Kidney (tissue), 22 donors: ENCODE measurements at places on chromosomes 12 and 14. TPM values are rescaled to one million over a fixed set of nuclear protein-coding genes. Genes with fewer than 3 reads are reported as not detected.

DNA sequence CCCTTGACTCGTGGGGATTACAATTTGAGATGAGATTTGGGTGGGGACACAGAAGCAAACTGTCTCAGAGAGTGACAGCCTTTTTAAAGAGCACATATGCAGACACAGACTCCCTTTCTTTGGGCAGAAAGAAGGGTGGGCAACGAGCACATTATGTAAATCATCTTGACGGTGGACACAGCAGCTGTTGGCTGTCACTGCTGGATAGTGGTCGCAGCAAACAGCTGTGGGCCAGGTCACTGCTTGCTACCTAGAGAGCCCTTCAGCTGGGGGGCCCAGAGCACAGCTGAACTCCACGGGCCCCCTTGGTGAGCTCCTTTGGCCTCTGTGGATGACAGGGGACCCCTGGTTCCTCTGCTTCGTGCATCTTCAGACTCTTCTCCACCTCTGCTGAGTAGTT lies 23.1 kb downstream of the PPP2R5C start:
- DNase-seq = no peak

DNA sequence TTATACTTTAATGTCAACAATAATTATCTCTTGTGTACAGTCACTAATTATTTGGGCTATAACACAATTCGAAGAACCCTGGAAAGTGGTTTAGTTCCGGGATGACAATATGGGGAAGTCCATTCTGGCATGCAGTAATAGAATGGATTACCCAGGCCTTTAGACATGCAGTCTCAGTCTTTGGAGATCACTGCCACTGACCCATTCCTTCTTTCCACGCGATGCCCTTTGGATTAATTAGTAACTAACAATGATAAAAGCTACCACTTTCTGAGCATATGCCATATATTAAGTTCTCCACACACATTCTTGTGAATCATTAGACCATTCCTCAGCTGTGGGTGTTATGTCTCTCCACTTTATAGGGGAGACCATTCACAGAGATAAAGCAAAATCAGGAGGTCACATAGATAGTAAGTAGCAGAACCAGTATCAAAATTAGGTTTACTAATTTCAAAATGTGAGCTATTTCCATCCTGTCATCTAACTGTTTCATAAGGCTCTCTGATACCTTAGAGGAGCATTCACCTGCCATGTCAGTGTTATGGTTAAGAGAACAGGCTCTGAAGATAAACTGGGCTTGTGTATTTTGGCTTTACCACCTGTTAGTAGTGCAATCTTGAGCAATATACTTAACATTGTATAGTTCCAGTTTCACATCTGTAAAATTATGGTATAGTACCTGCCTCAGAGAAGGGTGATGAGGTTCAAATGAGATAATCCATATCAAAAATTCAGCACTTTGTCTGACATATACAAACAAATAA lies 27.2 kb upstream of the KCNJ8 start:
- no peak for DNase-seq

DNA sequence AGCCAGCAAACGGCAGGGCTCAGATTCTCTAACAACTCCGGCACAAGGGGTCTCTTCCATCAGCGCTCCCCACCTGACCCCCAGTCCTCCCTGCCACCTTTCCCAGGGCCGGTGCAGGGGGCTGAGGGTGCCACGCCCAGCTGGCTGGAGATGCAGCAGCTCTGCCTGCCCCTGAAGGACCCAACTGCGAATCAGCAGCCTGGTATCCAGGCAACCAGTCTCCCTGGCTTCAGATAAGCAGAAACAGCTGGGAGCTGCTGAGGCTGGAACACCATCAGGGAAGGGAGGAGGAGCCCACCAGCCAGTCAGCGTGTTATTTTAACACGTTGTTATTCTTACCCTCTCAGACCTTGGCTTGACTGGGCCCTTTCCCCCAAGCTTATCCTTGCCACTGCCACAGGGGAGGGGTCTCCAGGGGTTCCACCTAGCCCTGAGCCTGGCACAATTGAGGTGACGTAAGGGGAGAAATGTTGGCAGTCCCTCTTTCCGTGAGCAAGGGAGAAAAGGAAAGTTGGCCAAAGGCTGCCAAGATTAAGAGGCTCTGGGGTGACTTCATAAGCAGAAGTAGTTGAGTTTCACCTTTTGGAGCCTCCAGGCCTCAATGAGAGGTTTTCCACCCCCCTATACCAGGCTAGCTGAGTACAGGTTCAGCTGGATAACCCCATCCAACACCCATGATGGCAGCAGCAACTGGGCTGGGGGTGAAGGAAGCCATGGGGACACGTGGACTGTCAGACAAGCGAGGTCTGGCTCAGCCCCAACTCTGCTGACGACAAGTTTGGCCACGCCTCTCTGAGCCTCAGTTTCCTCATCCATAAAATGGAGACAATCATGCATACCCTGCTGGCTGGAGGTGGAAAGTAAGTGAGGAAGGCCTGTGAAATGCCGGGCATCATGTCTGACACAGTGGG lies 91.1 kb downstream of the IRF2BPL start:
- peak; percentile 86 for DNase-seq

DNA sequence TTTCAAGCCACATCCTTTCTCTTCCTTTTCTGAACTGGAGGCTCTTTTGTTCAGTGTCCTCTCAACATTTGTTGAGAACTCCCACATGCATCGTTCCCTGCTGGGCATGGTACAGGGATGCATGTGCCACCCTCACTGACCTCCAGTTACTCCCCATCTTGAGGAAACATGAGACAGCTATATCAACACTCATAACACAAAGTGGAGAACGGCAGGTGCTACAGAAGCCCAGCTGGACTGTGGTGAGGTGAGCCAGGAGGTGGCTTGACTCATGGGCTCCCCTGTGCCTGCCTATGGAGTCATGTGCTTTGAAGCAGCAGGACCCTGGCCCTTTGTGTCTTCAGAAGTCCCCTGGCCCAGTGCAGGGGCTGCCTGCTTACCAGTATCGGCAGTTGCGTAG lies 9.7 kb downstream of the MYH6 start:
- DNase-seq = no peak

DNA sequence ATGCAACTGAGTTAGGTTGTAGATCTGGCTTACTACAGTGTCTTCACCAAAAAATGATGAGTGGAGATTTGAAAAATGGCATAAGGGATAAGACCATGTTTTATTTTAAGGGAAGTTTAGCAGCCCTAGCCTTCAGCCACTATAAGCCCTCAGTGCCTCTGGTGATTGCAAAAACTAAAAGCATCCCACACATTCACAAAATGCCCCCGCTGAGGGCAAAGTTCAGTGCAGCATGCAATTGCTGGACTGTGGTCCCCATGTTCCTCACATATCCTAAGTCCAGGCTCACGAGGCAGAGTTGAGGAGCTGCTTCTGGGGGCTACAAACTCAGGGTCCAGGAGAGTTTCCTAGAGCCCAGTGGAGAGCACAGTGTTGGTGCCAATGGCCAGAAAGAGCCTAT lies 29.6 kb upstream of the NCOR2 start:
- peak; percentile 27 for DNase-seq

- peak; percentile 58 for DNase-seq
Measured at GRCh38 chr12:108302403-108303311, 36.5 kb downstream of the CMKLR1 start.

The ANKS1B gene
- polyA plus RNA-seq = 1.7 TPM

The ABCB9 gene
- polyA plus RNA-seq = 4.6 TPM

GRCh38 chr12:48717252-48717695 lies 767 bp upstream of the CCNT1 start:
- peak; percentile 28 for DNase-seq

- peak; percentile 52 for DNase-seq
Measured at GRCh38 chr14:75132382-75133086, 5.7 kb upstream of the NEK9 start.

The SLCO1A2 gene
- polyA plus RNA-seq = 0.15 TPM

GRCh38 chr12:77686760-77687159 lies 143.9 kb upstream of the NAV3 start:
- DNase-seq = peak; percentile 44
